Mesothelial cell of epicardium (in vitro differentiated cells): ENCODE measurements at places on chromosomes 1 and 21.

GRCh38 chr1:26938659-26939025 lies 17.1 kb downstream of the NUDC start:
- DNase-seq, result no peak

DNA sequence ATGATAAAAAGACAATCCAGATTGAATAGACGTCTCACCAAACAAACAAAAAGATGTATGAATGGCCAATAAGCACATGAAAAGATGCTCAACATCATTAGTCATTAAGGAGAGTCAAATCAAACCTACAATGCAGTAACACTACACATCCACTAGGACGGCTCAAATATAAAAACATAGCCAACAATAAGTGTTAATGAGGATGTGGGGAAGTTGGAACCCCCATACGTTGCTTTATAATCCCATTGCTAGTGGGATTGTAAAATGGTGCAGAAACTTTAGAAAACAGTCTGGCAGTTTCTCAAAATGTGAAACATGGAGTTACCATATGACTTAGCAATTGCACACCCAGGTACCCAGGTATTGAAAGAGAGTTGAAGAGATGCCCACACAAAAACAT lies 14.7 kb upstream of the IL24 start:
- DNase-seq, result no peak

DNA sequence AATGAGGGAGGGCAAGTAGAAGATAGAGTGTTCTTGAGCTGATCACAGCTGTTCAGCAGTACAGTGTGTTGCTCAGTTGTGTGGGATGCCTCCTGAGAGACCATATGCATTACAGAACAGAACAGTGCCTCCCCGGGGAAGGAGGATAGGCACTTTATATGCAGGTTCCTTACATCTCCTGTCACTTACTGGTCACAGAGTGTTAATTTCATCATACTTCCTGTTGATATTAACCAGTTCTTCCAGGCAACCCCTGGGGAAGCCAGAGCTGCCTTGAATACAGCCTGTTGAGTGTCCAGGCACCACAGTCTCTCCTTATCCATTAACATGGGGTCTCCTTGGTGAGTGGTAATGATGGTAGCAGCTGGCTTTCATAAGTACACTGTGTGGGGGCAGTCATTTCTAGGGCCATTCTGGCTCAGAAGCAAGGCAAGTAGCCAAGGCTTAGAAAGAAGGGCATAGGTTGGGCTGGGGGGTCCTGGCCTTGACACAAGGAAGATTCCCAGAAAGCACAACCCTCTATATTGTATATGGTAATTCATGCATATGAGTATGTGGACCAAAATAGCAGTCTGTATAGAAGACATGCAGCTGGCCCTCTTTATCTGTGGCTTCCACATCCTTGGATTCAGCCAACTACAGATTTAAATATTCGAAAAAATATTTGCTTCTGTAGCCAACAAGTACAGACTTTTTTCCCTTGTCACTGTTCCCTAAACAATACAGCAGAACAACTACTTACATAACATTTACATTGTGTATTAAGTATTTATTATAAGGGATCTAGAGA lies 142.4 kb downstream of the ZP4 start:
- DNase-seq, result no peak

DNA sequence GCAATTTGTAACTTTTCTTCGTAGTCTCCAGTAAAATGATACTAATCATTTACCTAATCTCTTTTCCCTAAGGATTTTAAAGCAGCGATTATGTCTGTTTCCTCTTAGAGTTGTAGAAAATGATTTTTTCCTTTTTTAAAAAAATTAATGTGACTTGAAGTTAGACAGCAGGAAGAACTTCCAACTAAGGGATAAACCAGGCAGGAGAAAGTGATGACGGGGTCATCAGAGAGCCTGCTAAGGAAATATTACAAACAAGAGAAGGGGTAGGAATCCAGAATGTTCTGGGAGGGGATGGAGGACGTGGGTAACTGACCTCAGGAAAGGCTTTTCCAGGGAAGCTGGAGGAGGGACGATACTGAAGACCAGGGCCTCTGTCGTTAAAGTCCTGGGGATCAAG lies 8.8 kb upstream of the ETV3L start:
- no peak for DNase-seq

DNA sequence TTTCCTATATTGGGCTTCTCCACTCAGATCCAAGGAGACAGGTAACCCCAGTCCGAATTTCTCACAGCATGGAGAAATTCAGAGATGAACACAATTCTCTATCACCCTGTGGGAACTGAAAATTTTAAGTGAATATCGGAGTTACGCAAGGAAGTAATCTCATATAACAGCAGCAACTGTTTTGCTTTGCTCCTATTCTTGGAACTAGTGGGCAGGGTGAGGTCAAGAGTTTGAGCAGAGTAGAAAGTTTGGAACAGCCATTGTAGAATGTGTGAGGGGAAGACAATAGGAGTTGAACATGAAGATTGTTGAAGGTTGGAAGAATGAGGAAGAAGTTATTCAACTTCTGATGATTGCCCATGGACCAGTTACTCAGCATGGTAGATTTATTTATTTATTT lies 24.3 kb upstream of the SLC35D1 start:
- DNase-seq, result no peak

GRCh38 chr1:203065986-203066385 lies 19.8 kb downstream of the MYOG start:
- no peak for DNase-seq

DNA sequence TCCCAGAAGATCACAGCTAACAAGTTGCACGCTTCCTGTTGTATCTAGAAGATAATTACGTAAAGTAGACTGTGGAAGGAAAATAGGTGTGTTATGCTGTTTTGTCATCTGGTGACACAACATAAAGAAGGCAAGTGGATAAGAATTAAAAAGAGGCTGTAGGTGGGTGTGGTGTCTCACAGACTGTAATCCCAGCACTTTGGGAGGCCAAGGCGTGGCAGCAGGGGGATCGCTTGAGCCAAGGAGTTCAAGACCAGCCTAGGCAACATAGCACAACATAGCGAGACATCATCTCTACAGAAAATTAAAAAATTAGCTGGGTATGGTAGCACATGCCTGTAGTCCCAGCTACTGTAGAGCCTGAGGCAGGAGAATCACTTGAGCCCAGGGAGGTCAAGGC lies 17.9 kb upstream of the ZNF281 start:
- DNase-seq, result no peak

DNA sequence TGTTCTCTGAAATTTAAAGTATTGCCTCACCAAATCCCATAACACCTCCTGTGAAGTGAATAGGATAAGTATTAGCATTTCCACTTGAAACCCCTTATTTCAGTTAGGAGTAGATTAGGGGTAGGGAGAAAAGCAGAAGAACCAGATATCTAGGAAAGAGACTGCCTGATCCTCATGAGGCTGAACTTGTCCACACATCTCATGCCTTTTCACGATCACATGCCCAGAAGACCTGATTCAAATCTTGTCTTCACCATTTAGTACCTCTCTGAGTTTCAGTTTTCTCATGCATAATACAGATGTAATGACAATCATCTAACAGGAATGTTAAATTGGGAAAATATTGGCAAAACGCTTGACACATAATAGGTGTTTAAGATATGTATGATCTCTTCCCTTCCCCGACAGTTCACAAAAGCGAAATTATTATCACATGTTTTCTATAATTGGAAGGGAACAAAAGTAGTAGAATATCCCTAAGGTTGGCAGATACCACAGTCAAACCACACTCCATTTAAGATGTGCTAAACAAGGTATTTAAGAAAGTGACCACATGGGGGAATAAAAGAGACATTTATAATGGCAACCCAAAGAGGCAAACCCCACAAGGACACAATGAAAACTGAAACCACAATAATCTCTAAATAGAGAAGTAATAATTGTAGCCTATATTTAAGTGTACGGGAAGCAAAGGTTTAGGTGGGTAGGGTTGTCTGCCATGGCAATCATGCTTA lies 25.2 kb downstream of the GFI1 start:
- no peak for DNase-seq

GRCh38 chr1:207698822-207699483 lies 52.9 kb upstream of the CD46 start:
- no peak for DNase-seq

GRCh38 chr1:57325117-57325516 lies 98.7 kb downstream of the DAB1 start:
- no peak for DNase-seq

GRCh38 chr1:100530141-100530540 lies 7.8 kb upstream of the GPR88 start:
- DNase-seq, result no peak

DNA sequence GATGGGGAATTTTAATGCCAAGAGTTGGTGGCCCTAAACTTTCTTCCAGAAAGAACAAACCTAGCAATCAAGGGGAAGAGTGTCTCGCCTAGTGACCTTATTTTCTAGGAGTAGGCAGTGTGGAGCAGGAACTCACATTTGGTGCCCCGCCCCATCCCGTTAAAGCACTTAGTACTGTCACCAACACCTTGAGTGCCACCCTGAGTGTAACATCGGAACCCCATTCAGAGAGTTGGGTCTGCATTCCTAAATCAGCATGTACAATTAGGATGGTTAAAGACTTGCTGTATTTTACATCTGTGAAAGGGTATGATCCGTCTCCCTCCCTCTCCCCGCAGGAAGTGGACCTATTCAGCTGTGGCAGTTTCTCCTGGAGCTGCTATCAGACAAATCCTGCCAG lies 15.5 kb downstream of the ETS2 start:
- DNase-seq, result no peak

GRCh38 chr1:243944429-243945160 lies 94.6 kb upstream of the AKT3 start:
- DNase-seq, result no peak

- DNase-seq, result no peak
These were observed 99.9 kb downstream of the ROR1 start for GRCh38 chr1:63873751-63874150.

DNA sequence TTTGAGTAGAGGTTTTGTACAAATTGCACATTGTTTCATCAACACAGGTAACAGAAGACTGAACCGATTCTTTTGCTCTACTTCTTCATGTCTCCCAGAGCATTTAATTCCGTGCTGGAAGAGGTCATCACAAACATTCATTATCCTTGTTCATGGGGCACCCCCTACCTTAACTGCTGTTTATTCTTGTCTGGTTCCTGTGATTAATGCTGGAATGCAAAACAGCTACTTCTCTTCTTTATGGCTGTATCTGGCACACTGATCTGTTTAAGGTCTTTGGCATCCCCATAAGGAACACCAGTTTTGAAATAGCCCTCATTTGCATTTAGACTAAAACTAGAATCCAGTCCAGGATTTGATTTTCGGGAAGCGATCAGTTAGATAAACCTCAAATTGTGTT lies 42.2 kb downstream of the NTNG1 start:
- no peak for DNase-seq

- no peak for DNase-seq
These were observed 36.3 kb upstream of the RBM15 start for GRCh38 chr1:110302836-110303235.

- DNase-seq, result no peak
These were observed 110.3 kb upstream of the CTTNBP2NL start for GRCh38 chr1:112285746-112286145.

GRCh38 chr1:218760601-218761570 lies 412.8 kb upstream of the LYPLAL1 start:
- no peak for DNase-seq

GRCh38 chr1:155322571-155322952 lies 1.9 kb downstream of the RUSC1 start:
- DNase-seq, result peak; percentile 57

GRCh38 chr21:42991992-42992740 lies 17.8 kb downstream of the PKNOX1 start:
- peak; percentile 74 for DNase-seq

- DNase-seq, result no peak
These were observed 28.1 kb upstream of the RNPC3 start for GRCh38 chr1:103497404-103497803.

DNA sequence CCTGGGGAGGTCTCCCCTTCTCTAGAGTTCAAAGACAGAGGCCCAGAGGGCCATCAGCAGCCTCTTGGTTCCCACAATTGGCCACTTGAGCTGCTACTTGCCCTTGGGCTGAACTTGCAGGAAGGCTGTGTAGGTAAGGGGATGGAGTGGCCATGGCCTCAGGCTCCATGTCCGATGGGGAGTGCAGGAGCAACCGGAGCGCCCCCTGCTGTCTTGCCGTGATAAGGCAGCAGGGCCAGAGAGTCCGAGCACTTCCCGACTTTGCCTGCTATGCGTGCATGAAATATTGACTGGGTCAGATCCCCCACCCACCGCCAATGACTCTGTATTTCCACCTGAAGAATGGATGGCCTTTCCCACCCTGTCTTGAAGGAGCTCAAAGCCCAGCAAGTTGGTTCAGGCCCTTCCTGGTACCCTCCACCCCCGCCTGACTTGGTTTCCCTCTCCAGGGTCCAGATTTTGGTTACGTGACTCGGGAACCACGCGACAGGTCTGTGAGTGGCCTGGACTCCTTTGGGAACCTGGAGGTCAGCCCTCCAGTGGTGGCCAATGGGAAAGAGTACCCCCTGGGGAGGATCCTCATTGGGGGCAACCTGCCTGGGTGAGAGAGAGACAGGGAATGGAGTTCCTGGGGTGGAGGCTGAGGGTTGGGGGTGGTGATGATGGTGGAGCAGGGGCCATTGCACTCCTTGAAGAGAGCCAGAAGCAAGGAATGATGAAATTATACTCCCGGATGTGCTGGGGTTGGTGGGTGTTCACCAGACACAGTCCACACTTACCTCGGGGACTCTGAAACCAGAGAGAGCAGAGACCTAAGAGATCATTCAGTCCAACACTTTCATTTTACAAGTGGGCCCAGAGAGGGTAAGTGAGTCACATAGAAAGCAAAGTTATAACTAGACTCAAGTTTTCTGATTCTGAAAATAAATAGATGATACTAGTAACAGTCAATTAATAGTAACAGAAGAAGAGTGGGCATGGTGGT lies 25.6 kb downstream of the PADI3 start:
- peak; percentile 63 for DNase-seq

DNA sequence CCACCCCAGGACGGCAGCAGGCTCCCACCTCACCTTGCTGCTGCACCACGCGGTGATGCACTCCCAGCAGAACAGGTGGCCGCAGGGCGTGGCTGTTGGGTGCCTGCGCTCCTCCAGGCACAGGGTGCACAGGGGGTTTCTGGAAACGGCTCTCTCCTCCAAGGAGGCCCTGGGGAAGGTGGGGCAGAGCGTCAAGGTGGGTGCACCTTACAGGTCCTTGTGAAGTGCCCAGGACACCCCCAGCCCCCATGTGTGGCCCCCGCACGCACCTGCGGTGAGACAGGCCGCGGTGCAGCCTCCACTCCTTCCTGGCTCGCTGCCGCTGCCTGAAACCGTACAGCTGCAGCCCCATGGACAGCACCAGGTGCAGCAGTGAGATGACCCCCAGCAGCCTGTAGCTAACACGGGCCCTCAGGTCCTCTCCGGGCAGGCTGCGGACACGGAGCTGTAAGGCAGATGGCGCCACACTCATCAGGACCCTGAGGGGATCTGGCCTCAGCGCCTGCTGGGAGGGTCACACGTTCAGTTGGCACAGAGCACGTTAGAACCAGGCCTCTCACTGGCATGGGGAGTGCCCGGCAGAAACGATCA lies 5.8 kb downstream of the PEX10 start:
- no peak for DNase-seq
